ENCODE measurements at places on chromosomes 7 and 10.

DNA sequence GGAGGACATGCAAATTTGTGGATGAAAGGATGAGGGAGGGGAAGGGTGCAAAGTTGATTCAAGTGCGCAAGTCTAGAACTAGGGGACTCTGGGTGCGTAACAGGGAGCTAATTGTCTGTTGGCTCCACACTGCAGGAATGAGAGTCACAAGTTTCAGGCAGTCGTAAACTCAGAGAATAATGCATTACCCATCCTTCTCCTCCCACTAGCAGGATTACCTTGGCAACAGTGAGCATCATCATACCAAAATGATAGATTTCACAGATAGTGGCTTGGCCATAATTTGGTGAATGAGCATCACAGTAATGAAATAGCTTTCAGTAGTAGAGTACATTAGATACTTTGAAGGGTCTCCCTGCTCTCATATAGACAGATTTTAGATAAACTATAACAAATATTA is 565.5 kb downstream of the GALNT17 start:
- DNase-seq: no peak

DNA sequence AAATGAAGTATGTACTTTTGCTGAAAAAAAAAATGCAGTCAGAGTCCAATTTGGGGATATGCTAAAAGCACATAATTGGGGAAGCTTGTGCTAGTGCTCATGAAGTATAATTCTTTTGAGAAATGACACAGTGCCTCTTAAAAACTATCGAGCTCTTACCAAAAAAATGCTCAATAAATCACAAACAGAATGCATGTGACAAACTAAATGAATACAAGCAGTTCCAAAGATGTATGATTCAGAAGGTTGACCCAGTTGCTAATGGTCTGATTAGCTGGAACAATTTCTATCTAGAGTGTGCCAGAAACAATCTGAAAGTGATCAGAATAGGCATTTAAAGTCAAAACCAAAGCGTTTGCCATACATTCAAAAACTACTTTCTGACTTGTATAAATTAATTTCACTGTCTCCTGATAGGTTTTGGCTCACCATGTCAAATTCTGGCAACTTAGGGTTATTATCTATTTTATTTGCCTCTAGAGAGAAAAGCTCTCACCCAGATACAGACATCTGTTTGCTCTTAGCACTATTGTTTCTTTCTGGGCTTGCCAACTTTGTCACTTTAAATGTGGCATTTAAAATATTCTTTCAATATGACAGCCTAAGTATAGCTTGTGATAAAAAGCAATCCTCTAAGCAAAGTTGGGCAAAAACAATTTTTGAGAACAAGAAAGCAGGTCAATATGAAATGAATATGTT is 114.7 kb upstream of the AHR start:
- DNase-seq: no peak

DNA sequence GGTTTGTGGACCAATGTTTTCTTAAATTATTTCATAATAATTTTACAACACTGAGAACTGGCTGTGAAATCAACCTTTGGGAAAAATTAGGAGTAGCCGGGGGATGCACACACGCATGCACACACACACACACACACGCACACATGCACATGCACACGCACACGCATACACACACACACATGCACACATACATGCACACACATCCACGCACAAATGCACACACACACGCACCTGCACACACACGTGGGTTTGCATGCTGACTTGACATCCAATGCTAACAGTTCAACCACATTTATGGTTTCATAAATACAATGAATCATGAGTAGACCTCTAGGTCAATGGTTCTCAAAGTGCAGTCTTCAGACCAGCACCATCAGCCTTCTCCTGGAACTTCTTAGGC is 354.1 kb downstream of the DPP6 start:
- DNase-seq: no peak

- DNase-seq: no peak
Measured at GRCh38 chr10:78283069-78283682, 249.5 kb downstream of the RPS24 start.

Measured in skeletal muscle cell (primary cell).